Activated B cell treated with CpG ODN at 0.5 μM for 24 hours (primary cell): ENCODE measurements at places on chromosomes 1 and 21.

- H3K4me3 ChIP-seq, result no peak overlapping the region
- H3K27me3 ChIP-seq, result peaks cover 12% of the 10 kb centered on the region
- H3K27ac ChIP-seq, result no peak overlapping the region
- no peaks in the 10 kb centered on the region for H3K36me3 ChIP-seq
These were observed 38.3 kb upstream of the ZSWIM5 start for GRCh38 chr1:45244660-45245059.

DNA sequence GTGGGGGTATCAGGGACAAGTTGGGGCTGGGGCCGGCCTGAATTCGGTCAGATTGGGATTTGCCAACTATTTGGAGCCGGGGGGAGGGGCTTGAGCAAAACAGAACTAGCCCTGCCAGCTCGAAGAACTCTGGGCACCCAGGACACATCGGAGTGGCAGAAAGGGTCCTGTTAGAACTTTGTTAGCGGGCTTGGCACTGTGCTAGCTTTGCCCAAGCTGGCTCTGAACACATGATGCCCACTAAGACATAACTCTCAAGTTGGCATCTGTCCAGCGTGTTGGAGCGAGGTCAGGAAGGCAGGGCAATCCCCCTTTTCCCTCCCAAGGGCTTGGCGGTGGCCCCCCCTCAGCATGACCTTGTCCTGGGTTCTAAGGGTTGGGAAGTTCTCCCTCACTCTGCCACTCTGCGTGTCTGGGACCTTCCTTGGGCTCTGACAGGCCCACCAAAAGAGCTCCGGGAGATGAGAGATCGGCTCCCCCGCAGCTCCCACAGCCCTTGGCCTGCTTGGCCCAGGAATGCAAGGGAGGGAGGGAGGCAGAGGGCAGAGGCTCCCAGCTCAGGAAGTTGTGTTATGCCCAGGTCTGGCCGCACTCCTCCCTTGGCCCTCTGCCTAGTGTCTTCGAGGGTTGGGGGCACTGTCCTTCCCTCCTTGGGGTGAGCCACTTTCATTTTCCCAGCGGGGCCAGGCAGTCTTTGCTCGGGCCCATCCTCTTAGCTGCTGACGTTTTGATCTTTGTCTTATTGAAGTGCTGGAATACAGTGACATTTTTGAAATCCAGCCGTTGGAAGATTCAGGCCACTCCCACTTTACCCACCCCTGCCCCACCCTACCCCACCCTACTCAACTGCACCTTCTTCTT lies 1.2 kb downstream of the LMNA start:
- H3K27ac ChIP-seq, result no peak overlapping the region
- peaks cover 13% of the 10 kb centered on the region for H3K27me3 ChIP-seq
- DNase-seq, result no peak

- no peak overlapping the region for H3K4me3 ChIP-seq
- H3K27me3 ChIP-seq, result peaks cover 11% of the 10 kb centered on the region
- no peaks in the 10 kb centered on the region for H3K36me3 ChIP-seq
- no peak overlapping the region for H3K27ac ChIP-seq
These were observed 47.6 kb upstream of the RGS8 start for GRCh38 chr1:182731852-182732575.

GRCh38 chr1:71080230-71080738 lies 551 bp downstream of the ZRANB2 start:
- H3K4me1 ChIP-seq, result peaks cover 29% of the 10 kb centered on the region
- H3K27ac ChIP-seq, result peak overlapping the region; percentile 99
- peaks cover 14% of the 10 kb centered on the region for H3K27me3 ChIP-seq
- H3K36me3 ChIP-seq, result peaks cover 41% of the 10 kb centered on the region
- peak overlapping the region; percentile 98 for H3K4me3 ChIP-seq

GRCh38 chr1:116957646-116958045 lies 43.9 kb upstream of the CD101 start:
- H3K4me1 ChIP-seq, result no peaks in the 10 kb centered on the region
- no peaks in the 10 kb centered on the region for H3K27me3 ChIP-seq
- no peak overlapping the region for H3K4me3 ChIP-seq
- no peak for DNase-seq
- no peak overlapping the region for H3K27ac ChIP-seq
- no peaks in the 10 kb centered on the region for H3K36me3 ChIP-seq

DNA sequence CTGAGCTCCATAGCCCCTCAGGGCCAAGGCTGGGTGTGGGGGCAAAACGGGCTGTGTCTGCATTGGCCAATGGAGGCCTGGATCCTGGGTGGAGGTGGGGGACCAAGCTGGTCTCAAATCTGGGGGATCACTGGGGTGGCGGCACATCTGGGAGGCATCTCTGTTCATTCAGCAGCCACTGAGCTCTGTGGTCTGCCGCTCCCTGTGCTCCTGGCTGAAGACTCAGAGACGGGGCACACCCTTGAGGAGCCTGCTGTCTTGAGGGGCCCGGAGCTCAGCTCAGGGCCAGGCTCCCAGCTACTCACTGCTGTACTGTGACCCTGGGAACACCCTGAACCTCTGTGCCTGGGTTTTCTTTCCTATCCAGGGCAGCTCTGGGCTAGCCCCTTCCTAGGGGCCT lies 90.3 kb upstream of the WNT4 start:
- no peak overlapping the region for H3K27ac ChIP-seq
- H3K4me3 ChIP-seq, result no peak overlapping the region

GRCh38 chr1:7463526-7463925 lies 307.6 kb upstream of the VAMP3 start:
- no peaks in the 10 kb centered on the region for H3K36me3 ChIP-seq
- no peaks in the 10 kb centered on the region for H3K27me3 ChIP-seq
- no peaks in the 10 kb centered on the region for H3K4me1 ChIP-seq
- no peak overlapping the region for H3K27ac ChIP-seq
- H3K4me3 ChIP-seq, result no peak overlapping the region
- DNase-seq, result no peak

GRCh38 chr1:45746922-45747321 lies 3.5 kb downstream of the IPP start:
- H3K27ac ChIP-seq, result no peak overlapping the region
- no peaks in the 10 kb centered on the region for H3K27me3 ChIP-seq
- H3K4me1 ChIP-seq, result peaks cover 17% of the 10 kb centered on the region
- no peak overlapping the region for H3K4me3 ChIP-seq

GRCh38 chr1:9871707-9872425 lies 38.2 kb downstream of the CTNNBIP1 start:
- H3K27me3 ChIP-seq, result no peaks in the 10 kb centered on the region
- no peak overlapping the region for H3K4me3 ChIP-seq
- no peak for DNase-seq
- H3K27ac ChIP-seq, result no peak overlapping the region
- H3K4me1 ChIP-seq, result peaks cover 5% of the 10 kb centered on the region

DNA sequence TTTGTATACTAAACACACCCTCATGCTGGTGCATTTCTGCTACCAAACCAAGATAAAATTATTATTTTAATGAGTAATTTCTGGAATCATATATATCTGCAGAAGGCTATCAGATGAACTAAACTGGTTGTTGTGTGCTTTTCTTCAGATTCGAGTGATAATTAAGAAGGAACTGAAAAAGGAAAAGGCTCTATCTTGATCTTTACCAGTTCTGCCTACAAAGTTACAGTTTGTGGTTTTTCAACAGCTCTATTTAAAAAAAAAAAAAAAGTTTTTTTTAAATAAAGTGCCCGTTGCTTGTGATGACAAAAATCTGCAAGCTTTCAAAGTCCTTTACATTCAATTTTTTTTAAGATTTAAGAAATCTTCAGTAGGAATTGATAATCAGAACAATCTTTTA lies 13.6 kb downstream of the DENND1B start:
- H3K4me1 ChIP-seq, result peaks cover 18% of the 10 kb centered on the region
- no peak overlapping the region for H3K27ac ChIP-seq
- peak overlapping the region; percentile 45 for H3K4me3 ChIP-seq

GRCh38 chr1:103247517-103247916 lies 139.2 kb upstream of the COL11A1 start:
- no peaks in the 10 kb centered on the region for H3K4me1 ChIP-seq
- no peak overlapping the region for H3K27ac ChIP-seq
- no peaks in the 10 kb centered on the region for H3K36me3 ChIP-seq

DNA sequence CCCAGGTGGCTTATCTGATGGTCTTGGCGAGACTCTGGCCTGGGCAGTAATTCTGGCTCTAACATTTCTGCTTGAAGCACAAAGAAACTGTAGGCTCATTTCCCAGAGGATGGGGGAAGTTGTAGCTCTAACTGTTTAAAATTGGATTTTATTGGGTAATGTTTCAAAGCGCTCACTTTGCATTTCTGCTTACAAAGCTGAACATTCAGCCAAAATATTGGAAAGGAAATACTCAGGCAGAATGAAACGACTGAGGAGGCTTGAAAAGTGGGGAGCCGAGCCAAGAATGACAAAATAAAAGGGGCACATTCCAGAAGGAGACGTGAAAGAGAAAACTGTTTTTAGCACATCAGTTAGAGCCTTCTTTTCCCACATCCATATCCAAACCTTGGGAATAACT lies 202.6 kb downstream of the GRIK1 start:
- no peak overlapping the region for H3K27ac ChIP-seq
- no peaks in the 10 kb centered on the region for H3K27me3 ChIP-seq
- no peaks in the 10 kb centered on the region for H3K36me3 ChIP-seq
- H3K4me1 ChIP-seq, result no peaks in the 10 kb centered on the region
- no peak overlapping the region for H3K4me3 ChIP-seq

- no peak for DNase-seq
- H3K36me3 ChIP-seq, result peaks cover 38% of the 10 kb centered on the region
- H3K4me1 ChIP-seq, result peaks cover 7% of the 10 kb centered on the region
- H3K27me3 ChIP-seq, result no peaks in the 10 kb centered on the region
These were observed 37.9 kb downstream of the FABP3 start for GRCh38 chr1:31335007-31335406.

DNA sequence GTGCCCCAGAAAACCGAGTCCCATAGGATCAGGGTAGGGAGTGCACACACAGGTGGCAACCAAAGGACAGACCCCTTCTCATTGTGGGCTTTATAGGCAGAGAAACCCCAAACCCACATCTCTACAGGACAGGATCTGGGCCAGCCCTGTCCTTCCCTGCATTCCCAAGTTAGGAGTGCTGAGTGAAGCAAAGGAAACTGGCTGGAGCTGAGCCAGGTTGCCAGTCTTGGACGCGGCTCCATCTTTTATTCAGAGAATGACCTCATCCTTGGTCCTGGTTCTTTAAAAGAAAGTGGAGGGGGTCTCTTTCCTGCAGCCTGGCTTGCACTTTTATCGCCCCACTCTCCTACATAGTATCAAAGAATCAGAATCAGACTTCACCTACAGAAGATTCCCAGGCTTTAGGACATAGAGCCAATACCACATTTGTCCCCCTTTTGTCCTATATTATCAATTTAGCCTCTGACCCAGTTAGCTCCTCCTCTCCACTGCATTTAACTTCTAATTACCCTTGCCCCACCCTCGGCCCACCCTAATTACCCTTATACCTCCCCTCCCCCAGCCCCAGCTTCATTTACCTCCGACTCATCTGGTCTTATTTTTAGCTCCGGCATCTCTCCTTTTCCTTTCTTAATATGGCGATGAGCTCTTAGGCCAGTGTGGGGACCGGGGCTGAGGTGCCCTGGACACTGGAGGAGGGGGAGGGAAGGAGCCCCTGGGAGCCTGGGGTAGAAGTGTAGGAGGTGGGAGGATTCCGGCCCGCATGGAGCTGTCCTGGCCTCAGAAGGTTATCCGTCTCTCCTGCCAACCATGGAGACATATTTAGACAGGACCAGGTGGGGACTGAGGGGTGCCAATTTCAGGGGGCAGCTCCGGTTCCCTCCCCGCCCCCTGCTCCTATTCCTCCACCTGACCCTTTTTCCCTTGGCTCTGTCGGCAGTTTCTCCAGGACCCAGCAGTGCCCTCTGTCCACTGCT lies at the start of gene CASQ1:
Gene CASQ1 (plus strand): TSS at position 927 of the 977 bp plus-strand sequence. CDS start 177 bp downstream, outside the sequence.
- H3K36me3 ChIP-seq, result no peaks in the 10 kb centered on the region
- DNase-seq, result no peak
- peaks cover 4% of the 10 kb centered on the region for H3K27me3 ChIP-seq
- H3K4me1 ChIP-seq, result no peaks in the 10 kb centered on the region
- no peak within 1 kb of the TSS for H3K27ac ChIP-seq
